ENCODE measurements at places on chromosomes 16 and 17. TPM values are rescaled to one million over a fixed set of nuclear protein-coding genes. Genes with fewer than 3 reads are reported as not detected.

DNA sequence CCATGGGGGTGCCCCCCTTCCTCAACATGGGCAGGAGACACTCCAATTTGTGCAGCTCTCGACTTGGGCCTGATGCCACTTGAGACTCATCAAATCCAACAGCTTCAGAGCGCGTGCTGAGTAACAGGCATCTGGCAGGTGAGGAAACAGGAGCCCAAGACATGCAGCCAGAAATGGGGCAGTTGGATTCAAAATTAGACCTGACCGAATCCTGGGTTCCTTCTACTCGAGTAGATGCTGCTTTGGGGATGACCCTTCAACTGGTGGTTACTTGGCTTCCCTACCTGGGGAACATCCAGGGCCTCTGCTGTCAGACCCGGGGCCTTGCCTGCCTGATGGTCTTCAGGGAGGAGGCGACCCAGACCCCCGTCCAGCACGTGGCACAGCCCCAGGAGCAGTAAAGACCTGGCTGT is 488 bp upstream of the NTN3 start:
- H3K36me3 ChIP-seq, result no peaks in the 10 kb centered on the region
- H3K4me1 ChIP-seq, result peaks cover 5% of the 10 kb centered on the region
- no peak overlapping the region for H3K4me3 ChIP-seq
- H3K27ac ChIP-seq, result no peak overlapping the region
- peaks cover 24% of the 10 kb centered on the region for H3K27me3 ChIP-seq
- DNase-seq, result no peak

GRCh38 chr16:85783441-85783840 is 15.9 kb downstream of the EMC8 start:
- H3K27ac ChIP-seq, result no peak overlapping the region
- no peaks in the 10 kb centered on the region for H3K4me1 ChIP-seq
- no peak overlapping the region for H3K4me3 ChIP-seq
- peaks cover 17% of the 10 kb centered on the region for H3K36me3 ChIP-seq
- DNase-seq, result no peak
- H3K27me3 ChIP-seq, result no peaks in the 10 kb centered on the region

DNA sequence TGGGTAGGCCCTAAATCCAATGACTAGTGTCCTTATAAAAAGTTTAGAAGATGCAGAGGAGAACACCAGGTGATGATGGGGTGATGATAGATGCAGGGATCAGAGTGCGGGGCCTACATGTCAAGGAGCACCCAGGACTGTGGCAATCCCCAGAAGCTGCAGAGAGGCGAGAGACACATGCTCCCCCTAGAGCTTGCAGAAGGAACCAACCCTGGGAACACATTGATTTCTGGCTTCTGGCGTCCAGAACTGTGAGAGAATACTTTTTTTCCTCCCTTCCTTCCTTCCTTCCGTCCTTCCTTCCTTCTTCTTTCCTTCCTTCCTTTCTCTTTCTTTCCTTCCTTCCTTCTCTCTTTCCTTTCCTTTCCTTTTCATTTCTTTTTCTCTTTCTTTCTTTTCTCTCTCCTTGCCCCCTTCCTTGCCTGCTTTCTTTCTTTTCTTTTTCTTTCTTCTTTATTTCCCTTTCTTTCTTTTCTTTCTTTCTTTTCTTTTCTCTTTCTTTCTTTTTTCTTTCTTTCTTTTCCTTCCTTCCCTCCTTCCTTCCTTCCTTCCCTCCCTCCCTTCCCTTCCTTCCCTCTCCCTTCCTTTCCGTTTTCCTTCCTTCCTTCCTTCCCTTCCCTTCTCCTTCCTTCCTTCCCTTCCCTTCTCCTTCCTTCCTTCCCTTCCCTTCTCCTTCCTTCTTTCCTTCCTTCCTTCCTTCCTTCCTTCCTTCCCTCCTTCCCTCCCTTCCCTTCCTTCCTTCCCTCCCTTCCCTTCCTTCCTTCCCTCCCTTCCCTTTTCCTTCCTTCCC is 134.3 kb downstream of the HAPSTR1 start:
- H3K36me3 ChIP-seq, result no peaks in the 10 kb centered on the region
- H3K4me1 ChIP-seq, result no peaks in the 10 kb centered on the region
- H3K4me3 ChIP-seq, result no peak overlapping the region
- no peak for DNase-seq

DNA sequence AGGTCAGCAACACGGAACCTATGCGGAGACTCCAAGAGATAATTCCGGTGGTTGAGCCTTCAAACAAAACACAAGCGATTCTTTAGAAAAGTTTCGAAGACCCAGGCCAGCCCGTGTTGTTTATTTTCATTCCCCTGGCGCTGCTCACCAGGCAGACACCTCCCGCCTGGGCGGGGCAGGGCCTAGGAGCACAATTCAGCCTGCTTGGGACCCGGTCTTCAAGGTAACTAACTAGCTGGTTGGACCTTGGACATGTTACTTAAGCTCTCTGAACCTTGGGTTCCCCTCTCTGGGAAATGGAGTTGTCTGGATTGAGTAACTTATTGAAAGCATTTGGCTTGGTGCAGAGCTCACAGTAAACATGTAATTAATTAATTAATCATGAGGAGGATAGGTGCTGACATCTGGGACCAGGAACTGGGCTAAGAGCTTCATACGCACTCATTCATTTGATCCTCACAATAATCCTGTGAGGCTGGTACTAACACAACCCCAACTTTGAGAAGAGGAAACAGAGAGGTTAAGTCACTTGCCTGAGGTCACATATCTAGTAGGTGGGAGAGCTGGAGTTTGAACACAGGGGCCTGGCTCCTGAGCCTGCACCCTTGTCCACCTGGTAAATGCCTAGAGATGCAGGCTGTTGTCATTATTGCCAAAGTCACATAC is 125.3 kb upstream of the SMURF2 start:
- H3K4me3 ChIP-seq, result no peak overlapping the region
- peaks cover 42% of the 10 kb centered on the region for H3K36me3 ChIP-seq
- H3K27ac ChIP-seq, result no peak overlapping the region
- DNase-seq, result no peak
- no peaks in the 10 kb centered on the region for H3K27me3 ChIP-seq
- H3K4me1 ChIP-seq, result no peaks in the 10 kb centered on the region

DNA sequence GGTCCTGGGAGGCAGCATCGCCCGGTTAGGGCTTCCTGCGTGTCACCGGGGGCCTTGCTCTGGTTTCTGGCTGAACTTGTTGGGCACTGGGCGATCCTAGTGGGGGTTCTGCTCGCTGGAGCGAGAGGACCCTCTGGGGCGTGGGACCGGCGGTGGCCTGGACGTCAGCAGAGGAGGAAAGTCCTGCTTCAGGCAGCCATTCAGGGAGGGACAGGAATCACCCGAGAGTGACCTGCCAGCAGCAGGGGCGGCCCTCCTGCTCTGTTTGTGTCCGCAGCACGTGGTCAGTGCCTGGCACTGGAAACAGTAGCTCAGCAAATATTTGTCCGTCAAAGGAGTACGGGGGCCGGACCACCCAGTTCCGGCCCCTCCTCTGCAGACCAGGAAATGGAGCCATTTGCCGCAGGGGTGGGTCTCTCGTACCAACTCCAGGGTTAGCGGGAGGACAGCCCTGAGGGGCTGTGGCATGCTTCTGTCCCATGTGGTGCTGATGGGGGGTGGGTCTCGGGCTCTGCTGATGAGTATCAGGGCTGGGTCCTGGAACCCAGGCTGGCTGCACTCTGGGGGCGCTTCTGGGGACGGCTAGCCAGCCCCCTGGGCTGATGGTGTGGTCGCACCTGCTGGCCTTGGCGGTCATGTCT is 48.3 kb downstream of the BAIAP2 start:
- no peak overlapping the region for H3K4me3 ChIP-seq
- H3K4me1 ChIP-seq, result no peaks in the 10 kb centered on the region
- H3K36me3 ChIP-seq, result no peaks in the 10 kb centered on the region
- no peak for DNase-seq
- no peak overlapping the region for H3K27ac ChIP-seq

SLC52A1 gene
- total RNA-seq, result 0.37 TPM

ELMO3 gene
- total RNA-seq, result 8.5 TPM

ABCC6 gene
- total RNA-seq, result not detected

CACNG5 gene
- not detected for total RNA-seq

Data from naive thymus-derived CD4-positive, alpha-beta T cell (primary cell).